ENCODE measurements at places on chromosomes 7 and 10.

- DNase-seq, result no peak
These were observed 15.3 kb downstream of the DENND11 start for GRCh38 chr7:141686670-141687069.

GRCh38 chr10:4372601-4373000 lies 453.4 kb upstream of the AKR1E2 start:
- DNase-seq, result peak; percentile 80

DNA sequence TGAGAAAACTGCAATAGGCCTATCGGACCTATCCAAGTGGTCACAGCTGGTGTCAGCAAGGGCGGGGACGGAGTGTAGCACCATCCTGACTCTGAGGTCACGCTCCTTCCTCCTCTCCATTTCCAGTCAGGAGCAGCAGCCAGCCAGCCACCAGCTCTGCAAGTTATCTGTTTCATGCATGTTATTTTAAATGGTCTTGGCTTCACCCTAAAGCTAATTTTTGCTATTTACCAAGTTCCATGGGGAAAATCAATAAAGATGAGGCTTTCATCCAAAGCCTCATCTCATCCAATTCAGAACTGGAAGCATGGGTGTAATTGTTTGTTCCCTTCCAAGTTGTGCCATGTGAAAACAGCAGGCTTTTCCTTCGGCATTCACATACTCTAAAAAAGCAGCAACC lies 49.3 kb downstream of the ICA1 start:
- DNase-seq, result no peak

DNA sequence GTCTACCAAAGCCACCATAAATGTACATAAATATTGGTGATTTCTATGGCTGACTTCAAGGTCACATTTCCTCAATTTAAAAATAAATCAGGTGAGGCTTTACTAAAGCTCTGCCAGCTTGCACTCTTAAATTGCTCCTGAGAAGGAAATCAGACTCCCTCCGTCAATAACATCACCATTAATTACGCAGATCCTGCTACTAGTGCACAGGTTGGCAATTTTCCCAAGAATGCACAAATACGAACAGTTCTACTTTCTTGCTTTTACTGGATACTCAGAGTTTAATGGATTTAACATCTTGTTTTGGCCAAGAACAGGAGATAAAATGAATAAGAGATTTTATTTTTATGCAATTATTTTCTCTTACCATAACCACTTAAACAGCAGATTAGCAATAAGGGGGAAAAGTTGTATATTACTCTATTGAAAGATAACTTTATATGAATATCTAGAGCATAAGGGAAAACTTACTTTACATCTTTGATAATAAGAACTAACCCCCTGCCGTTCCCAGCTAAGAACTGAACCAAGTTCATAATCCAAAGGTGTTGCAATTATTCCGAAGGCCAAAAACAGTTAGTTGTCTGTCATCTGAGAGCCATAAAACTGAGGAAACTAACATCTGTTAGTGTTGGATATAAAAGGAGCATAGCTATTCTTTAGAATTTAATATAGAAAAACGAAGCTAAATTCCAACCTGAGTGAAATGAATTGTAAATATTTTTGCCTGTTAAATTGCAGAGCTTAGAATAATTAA lies 140.5 kb downstream of the TWIST1 start:
- no peak for DNase-seq

DNA sequence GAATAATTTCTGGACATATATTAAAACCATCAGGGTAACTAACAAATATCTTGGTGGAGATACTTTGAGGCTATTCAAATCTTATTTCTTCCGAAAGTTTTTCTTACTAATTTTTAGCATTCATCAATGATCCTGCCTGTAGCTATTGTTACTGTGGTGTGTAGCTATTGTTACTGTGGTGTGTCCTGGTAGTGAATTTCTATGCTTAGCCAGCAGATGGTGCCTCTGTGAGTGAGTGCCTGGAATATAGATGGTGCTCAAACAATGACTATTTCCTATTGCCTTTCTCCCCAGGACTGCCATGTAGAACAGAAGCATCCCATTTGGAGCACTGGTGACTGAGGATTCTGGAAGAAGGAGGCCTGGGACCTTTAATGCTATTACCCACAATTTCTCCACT lies 245.7 kb downstream of the CCSER2 start:
- no peak for DNase-seq

DNA sequence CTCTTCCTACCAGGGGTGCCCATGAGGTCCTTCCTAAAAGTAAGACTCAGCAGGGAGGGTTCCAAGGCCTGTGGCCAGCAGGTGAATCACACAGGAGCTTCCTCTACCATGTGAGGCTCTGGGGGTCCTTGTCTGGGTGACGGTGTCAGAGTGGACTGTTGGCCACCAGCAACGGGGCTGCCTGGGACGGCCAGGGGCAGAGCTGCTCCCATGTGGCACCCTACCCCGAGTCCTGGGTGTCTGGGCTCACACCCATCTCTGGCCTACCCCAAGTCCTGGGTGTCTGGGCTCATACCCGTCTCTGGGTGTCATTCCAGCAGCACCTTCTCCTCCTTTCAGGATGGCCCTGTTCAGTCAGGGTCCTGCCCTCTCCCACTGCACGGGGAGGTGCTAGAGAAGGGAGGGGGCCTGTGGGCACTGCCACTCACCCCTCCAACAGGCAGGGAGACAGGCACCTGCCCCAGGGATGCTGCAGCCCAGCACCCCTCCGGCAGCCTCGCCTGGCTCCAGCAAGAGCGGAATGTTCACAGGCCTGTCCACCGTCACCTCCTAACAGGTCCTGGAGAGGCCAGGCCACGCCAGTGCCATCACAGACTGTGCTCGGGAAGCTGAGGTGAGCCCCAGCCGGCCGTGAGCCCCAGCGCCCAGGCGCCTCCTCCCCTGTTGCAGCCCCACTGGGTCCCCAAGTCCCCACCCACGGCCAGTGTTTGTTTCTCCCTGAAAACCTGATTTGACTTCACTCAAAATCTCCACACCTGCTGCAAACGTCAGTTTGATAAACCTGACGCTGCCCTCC lies 143.7 kb downstream of the PTPRN2 start:
- DNase-seq, result no peak

DNA sequence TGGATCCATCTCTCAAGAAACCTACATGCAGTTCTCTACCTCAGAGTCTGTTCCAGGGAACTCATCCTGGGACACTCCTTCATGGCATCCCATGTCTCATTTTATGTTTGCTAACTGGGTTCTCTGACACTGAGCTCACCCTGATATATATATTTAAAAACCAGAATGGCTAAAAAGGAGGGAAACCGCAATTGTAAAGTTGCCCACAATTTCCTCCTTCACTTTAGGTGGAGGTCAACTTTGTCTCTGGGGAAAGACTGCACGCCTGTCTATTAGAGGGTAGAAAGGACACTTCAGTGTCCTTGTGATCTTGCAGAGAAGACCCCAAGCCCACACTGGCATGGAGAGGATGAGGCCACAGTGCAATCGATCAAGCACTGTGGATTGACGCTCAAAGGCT lies 131.7 kb downstream of the TEX36 start:
- DNase-seq, result no peak

- DNase-seq, result no peak
These were observed 82.2 kb upstream of the GPR141 start for GRCh38 chr7:37601321-37601720.

DNA sequence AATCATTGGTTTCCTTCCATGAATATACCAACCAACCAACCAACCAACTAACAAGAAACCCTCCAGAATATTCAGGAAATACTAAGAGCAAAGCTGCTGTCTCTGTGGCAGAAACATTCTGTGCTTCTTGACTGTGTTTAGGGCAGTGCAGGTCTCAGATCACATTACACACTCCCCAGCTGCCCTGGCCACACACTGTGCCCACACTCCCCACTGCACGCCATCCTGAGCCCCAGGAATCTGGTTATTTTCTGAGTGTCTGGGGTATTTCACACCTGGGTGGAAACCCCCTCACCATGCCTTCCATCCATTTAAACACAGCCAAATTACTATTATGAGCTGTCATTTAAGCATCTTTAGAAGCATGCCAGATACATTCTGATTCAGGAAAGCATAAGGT lies 183.7 kb upstream of the ANK3 start:
- DNase-seq, result no peak

DNA sequence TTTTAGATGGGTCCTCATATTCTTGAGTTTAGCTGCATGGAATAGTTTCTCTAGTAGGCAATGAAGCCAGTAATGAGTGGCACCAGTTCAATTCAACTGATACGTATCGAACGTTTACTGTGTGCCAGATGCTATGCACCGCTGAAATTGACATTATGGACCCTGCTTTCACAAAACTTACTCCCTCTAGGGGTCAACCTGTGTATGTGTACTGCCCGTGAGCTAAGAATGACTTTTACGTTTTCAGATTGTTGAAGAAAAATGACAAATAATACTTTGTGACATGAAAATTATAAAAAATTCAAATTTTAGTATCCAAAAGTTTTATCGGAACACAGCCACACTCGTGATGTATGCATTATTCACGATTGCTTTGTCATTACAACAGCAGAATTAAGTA lies 95.5 kb downstream of the ZMYND11 start:
- DNase-seq, result no peak

DNA sequence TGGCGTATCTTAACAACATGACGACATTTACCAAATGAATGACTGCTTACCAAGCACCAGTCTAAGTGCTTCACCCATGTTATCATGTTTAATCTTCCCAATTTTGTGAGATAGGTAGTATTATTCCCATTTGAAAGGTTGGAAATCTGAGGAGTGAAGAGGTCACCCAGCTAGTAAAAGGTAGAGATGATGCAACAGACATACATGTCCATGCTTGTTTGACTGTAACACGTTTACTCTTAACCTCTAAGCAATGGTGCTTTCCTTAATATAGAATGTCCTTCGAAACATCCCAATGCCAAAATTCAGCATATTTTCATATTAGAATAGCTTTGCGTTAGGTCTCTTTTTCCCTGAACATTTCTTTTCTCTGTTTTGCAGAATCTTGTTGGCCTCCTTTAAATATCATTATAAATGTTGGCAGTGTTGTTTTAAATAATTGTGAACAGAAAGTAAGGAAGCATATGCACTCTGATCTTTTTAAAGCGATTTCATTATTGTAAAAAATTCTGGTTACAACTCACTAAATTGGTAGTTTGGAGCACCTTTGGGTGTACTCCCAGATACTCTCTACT lies 722.8 kb downstream of the AUTS2 start:
- no peak for DNase-seq

GRCh38 chr7:134787720-134788119 lies 8.3 kb downstream of the CALD1 start:
- DNase-seq, result no peak

DNA sequence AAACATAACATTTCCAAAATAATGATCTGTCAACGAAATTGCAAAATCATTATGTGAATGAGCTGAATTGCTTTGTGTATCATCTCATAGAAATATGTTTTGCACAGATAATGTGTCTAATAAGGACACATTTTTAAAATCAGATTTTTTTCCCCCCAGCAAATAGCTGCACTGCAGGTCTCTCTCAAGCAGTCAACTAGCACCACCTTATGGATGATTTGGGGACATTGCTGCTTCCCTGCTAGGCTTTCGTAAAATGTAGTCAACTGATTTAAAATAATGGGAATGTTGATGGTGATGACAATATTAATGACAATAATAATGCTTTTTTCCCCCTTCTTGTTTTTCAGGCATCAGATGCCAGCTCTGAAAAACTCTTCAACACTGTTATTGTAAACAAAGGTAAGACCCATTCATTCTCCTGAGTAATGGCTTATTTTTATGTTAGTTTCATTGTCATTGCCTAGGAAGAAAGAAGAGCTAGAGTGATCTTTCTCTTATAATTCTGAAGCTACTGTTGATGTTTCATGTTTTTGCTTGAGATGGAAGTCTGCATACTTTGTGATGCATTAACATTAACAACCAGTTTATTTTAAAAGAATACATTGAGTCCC lies 433.6 kb upstream of the GALNT17 start:
- DNase-seq, result no peak

DNA sequence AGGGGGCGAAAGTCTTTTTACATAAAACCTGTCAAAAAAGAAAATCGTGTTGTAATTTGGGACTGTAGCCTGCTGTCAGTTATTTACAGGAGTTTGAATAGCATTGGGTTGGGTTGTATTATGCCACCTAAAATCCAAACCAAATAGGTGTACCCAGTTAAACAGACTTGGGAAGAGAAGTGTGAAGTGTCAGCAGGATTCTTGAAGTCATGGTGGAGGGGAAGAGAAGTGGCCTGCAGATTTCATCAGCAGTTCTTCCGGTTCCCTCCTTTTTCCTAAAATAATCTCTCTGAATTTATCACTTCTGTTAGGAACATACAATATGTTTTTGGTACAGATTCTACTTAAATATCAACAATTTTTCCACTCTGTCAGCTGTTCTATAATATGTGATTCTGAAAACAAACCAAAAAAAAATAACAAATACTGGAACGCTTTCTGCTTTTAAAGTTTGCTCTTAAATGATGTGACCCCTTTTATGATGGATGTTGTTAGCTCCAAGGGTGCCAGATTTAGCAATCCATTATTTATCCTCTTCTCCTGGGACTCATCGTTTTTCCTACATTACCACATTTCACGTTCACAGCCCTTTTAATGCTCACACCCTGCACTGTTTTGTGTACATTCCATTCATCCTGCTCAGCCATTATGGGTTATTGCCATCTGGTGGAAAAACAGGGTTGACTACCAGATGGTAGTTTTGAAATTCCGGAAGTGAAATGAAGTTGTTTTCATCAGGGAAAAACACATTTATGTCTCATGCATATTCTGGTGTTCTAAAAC lies 18.7 kb upstream of the ARHGAP12 start:
- peak; percentile 67 for DNase-seq

DNA sequence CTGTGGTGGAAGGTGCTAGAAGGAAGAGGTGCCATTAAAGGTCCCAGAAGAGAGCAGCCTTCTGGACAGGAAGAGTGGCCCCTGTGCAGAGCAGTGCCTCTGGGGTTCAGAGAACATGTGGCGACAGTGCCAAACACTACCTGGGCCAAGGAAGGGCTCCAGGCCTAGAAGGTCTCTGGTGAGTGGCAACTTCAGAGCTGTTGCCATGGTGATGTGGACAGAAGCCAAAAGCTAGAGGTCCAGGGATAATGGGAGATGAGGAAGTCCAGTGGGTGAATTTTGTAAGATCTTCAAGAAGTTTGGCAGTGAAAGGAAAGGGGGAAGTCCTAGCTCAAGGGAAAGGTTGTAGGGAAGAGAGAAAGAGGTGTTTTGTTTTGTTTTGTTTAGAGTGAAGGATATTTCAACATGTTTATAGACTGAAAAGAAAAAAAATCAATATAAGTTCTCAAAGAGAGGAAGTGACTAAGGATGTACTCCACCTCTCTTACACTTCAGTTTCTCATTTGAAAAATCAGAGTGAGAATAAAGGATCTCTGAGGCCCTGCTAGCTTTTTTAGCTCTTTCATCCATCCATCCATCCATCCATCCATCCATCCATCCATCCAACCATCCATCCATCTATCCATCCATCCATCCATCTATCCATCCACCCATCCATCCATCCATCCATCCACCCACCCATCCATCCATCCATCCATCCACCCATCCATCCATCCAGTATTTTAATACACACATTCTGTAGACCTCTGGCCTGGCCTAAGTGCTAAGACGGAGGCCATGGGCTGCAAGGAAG lies 77.1 kb upstream of the DUSP5 start:
- DNase-seq, result peak; percentile 63

- no peak for DNase-seq
These were observed 1250.9 kb downstream of the TYW1 start for GRCh38 chr7:68247571-68247970.

Measured in HS-5 (cell line).